ENCODE measurements at places on chromosomes 13 and 19. TPM values are rescaled to one million over a fixed set of nuclear protein-coding genes. Genes with fewer than 3 reads are reported as not detected.
A peak's percentile ranks its signal among the peaks of the same experiment; 100 is the strongest.

The SNRNP70 gene
- total RNA-seq = 148 TPM

- no peak for DNase-seq
Measured at GRCh38 chr13:31282741-31283455, 83.1 kb downstream of the B3GLCT start.

GRCh38 chr19:58277748-58278540 is 811 bp upstream of the ZNF8 start:
- DNase-seq = no peak

The ZNF626 gene
- 8.7 TPM for total RNA-seq

The PALM3 gene
- not detected for total RNA-seq

The TIMM44 gene
- total RNA-seq = 48.9 TPM

DNA sequence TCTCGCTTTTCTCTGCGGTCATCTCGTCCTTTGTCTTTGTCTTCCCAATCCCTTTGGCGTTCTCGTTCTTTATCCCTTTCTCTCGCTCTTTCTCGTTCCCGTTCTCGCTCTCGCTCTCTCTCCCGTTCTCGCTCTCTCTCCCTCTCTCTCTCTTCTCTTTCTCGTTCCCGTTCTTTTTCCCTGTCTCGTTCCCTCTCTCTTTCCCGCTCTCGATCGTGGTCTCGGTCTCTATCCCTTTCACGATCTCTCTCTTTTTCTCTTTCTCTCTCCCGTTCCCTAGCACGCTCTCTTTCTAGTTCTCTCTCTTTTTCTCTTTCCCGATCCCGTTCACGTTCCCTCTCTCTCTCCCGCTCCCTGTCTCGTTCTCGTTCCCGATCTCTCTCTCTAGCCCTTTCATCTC is 77.2 kb downstream of the ZC3H13 start:
- no peak for DNase-seq

DNA sequence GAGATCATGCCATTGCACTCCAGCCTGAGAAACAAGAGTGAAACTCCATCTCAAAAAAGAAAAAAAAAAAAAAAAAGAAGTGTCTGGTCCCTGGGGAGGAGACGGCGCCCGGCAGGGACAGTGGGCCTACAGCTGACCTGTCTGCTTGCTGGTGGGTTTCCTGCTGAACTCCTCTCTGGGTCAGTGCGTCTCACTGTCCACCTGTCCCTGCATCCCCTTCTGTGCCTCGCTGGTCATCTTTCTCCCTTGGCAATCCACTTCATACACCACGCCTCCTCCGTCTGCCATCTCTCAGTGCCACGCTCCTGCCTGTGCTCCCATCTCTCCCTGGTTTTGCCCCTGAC is 63.4 kb downstream of the ACSBG2 start:
- DNase-seq = peak; percentile 33

GRCh38 chr13:99898421-99898820 is 73.1 kb downstream of the ZIC5 start:
- DNase-seq = no peak
